ENCODE measurements at places on chromosomes 2 and 18. TPM values are rescaled to one million over a fixed set of nuclear protein-coding genes. Genes with fewer than 3 reads are reported as not detected.

DNA sequence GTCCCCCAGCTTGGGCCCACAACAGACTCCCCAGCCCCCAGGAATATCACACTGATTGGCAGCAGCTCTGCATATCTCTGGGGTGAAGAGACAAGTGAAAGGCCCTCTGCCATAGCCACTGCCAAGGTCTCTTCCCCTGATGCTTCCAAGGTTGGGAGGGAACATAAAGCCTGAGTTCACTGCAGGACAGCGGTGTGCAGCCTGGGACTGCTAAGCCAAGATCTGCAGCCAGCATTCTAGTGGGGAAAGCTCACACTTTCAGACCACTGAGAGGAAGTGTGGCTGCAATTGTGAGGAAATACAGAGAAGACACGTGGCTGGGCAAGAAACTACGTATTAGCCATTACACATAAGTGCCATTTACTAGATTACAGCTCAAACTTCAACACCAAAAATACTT is 100.7 kb downstream of the MAIP1 start:
- DNase-seq: no peak

DNA sequence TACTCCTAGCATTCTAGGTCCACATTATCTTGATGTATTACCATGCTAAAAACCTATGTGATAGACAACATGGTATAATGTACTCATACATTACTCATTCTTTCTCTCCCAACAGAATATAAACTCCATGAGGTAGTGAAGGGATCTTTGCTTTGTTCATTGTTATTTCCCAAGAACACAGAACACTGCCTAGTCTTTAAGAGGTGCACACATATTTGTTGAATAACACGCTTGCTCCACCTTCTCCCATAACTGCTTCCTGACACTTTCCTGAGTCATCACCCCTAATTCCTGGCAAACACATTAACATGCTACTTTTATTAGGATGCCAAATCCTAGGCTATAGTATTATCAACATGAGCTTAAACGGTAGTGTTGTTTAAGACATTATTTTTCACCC is 41.3 kb downstream of the REV1 start:
- DNase-seq: peak; percentile 91

GRCh38 chr18:22977847-22978701 is 44.9 kb downstream of the RBBP8 start:
- peak; percentile 83 for DNase-seq

DNA sequence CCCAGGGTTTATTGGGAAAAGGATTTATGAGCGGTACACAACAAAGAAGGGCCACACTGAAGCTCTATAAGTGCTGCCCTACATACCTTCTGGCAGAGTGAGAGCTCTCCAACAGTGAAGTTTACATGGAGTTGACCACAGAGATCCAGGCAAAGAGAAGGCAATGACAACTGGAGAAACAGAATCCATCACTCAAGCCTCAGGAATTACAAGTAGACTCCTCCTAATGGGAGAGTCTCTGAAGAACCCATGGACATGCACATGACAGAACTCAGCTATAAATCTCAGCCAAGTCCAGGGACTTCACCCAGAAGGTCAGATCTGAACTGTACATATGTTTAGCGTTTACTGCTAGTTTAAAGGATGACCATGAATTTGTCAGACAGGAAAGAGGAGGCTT is 164.7 kb downstream of the DNAH7 start:
- no peak for DNase-seq

DNA sequence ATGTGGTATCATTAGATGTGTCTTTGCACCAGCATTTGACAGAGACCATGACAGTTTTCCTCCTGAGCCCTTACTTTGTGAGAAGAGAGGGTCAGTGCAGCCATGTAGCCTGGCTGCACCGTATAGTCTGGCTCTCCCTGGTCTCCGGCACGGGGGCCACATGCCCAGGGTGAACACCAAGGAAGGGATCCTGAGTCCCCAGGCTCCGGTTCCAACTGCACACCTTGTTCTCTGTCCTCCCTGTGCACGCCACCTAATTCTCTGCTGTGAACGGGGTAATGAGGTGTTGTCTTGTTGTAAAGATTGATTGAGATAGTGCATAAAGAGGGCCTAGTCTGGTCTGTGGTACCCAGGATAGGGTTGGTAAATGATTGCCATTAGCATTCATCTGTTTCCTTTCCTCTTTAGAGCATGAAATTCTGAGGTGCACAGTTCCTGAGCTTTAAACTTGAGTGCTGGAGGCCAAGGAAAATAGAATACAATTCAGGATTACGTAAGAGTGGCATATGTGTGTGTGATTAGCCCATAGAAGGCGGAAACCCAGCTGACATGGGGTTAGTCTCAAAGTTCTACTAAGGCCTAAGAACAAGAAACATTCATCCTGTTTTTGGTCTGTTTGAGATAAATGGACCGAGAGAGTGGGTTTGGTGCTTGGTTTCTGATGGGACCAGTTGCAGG is 55.5 kb downstream of the NCK2 start:
- no peak for DNase-seq

- no peak for DNase-seq
These were observed 392.4 kb downstream of the TNS1 start for GRCh38 chr2:217610401-217610814.

DNA sequence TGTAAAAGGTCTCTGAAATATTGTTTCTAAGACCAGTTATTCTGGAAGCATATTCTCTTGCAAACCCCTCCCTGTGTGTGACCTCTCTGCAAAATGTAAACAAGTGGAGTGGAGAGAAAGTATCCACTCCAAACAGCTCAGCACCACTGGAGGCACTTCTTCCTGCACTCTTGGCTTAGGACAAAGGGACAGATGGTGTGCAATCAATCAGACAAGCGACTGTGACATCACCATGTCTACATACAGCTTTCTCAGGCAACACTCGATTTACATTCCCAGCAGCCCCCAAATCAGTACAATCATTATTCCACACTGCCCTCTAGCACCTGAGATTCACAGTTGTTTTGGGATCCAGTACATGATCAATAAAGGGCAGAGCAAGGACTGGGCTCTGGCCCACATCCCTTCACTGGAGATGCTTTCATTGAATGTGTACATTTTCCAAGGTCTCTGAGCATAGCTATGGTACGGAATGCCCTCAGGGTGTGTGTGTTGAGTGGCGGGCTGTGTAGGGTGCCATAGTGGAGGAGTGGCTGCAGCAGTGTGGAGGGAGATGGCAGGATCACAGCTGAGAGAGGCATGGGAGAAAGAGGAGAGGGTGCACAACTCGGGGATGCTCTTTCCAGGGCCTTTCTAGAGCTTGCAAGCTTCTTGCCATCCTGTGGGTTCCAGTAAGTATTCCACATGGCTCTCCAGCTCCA is 311.8 kb upstream of the ST6GAL2 start:
- DNase-seq: no peak

GRCh38 chr2:215847718-215848117 is 165.6 kb downstream of the MREG start:
- DNase-seq: no peak

DNA sequence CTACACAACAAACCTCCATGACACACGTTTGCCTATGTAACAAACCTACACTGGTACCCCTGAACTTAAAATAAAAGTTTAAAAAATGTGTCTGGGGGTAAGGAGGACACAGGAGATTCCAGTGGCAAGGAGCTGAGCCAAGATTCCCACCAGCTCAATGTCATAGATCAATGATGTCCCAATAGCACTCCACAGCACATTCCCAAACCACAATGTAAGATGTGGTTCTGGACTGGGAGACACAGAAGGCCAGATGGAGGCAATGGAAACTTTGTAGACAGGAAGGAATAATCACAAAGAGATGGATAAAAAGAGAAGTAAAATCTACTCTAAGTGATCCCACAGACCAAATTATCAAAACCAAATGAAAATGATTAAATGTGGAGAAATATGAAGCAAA is 312.4 kb upstream of the SOX11 start:
- no peak for DNase-seq

- peak; percentile 76 for DNase-seq
These were observed 2.4 kb upstream of the FOSL2 start for GRCh38 chr2:28390241-28390745.

DNA sequence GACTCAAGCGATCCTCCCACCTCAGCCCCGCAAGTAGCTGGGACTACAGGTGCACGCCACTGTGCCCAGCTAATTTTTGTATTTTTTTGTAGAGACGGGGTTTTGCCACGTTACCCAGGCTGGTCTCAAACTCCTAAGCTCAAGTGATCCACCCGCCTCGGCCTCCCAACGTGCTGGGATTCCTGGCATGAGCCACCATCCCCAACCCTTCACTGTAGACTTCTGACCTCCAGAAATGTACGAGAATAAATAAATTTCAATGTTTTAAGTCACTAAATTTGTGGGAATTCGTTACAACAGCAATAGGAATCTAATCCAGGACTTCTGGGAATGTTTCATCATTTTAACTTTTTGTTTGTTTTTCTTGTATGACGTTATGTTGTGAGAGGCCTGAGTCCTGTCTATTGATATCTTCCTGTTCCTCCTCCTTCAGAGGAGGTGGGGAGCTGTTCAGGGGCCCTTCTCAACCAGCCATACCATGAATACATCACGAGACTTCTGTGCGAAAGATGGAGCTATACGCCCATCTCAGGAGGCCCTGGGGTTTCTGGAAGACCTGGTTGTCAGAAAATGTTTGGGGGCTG is 40.0 kb downstream of the TEX44 start:
- DNase-seq: no peak

DNA sequence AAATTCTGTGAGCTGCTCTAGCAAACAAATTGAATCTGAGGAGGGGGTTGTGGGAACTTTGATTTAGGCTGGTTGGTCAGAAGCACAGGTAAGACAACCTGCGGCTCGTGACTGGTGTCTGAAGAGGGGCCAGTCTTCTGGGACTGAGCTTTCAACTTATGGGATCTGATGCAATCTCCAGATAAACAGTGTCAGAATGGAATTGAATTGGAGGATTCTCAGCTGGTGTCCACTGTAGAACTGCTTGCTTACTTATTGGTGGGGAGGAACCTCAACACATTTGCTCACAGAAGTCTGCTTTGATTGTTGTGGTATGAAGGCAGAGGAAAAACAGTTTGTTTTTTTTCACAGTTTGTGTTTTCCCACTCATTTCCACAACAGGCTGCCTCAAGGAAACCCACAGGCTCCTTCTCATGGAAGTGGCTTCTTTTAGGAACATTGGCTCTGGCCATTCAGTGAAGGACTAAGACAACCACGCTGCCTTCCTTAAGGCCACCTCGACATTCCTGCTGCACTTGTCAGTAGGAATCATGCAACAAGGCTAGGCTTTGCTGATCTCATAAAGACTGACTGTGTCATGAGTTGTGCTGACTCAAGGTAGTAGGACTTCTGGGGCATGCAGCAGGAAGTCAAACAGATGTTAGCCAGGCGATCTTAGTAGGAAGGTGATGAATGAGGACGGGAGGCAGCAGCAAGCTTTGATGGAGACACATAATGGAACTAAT is 104.7 kb downstream of the TSN start:
- peak; percentile 77 for DNase-seq

- no peak for DNase-seq
These were observed 139.2 kb downstream of the UBR3 start for GRCh38 chr2:169966454-169966853.

GRCh38 chr2:75512455-75513212 is 48.1 kb downstream of the EVA1A start:
- DNase-seq: no peak

LAMA1 gene
- total RNA-seq: not detected

RPS27A gene
- total RNA-seq: 1,096 TPM

FIGN gene
- total RNA-seq: 1.5 TPM

SP140 gene
- total RNA-seq: 1.7 TPM

REG1B gene
- total RNA-seq: not detected

GFPT1 gene
- 20.7 TPM for total RNA-seq

ALLC gene
- total RNA-seq: not detected

CCDC74B gene
- total RNA-seq: 8.6 TPM

CNDP1 gene
- not detected for total RNA-seq

FBXO41 gene
- 7.7 TPM for total RNA-seq

EPB41L3 gene
- total RNA-seq: 39.5 TPM

SOCS6 gene
- total RNA-seq: 20.8 TPM

NPPC gene
- total RNA-seq: not detected

ITM2C gene
- total RNA-seq: 111 TPM

Data from PC-3 (cell line).